ENCODE measurements at places on chromosomes 3 and 15.

GRCh38 chr15:52464478-52464877, 64.2 kb downstream of the MYO5A start:
- no peak for DNase-seq

GRCh38 chr3:51962854-51963530, 4.3 kb downstream of the PCBP4 start:
- no peak for DNase-seq

GRCh38 chr3:180332608-180333007, 269.4 kb upstream of the TTC14 start:
- DNase-seq = no peak

DNA sequence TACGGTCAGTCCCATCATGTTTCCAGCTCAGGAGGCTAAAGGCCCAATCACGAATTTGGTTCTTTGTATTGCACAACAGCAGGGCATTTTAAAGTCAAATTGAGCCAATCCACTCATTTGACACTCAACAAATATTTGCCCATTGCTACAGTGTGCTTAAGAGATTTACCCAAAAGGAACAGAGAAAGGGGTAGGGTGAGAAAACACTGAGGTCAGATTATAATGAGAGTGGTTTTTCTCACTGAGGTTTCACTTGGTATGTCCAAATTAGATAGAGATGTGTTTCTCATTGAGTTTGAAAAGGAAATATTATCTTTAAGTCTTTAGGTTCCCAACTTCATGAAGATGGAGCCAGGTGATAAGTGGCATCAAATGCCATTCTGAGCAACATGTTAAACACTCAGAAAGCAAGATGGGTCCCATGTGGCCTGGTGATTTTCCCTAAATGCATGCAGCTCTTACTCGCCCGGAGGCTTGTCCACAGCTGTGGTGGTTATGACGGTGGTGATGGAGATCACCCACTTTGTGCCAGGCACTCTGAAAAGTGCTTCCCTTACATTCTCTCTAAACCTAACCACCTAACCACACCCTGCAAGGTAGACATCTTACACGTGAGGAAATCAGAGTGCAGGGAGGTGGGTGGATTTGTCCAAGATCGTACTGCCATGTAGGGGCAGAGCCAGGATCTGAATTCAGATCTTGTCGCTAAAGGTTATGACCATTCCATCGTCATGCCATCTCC, 31.2 kb upstream of the USP3 start:
- no peak for DNase-seq

DNA sequence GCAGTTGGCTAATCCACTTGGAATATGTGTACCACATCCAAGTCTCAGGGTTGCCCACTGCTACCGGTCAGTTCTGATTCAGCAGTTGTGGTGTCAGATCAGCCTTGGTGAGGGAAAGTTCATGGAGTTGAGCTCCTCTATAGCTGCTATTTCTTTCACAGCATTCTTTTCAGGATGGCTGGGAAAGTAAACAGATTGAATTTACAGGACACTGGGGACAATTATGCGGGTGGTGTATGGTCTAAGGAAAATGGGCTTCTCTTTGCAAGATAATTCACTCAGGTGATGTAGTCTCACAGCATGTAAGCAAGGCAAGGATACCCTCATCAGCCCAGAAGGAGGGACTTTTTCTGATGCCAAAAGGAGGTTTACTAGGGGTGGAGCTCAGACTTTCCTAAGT, 249.9 kb downstream of the DOCK3 start:
- DNase-seq = no peak

DNA sequence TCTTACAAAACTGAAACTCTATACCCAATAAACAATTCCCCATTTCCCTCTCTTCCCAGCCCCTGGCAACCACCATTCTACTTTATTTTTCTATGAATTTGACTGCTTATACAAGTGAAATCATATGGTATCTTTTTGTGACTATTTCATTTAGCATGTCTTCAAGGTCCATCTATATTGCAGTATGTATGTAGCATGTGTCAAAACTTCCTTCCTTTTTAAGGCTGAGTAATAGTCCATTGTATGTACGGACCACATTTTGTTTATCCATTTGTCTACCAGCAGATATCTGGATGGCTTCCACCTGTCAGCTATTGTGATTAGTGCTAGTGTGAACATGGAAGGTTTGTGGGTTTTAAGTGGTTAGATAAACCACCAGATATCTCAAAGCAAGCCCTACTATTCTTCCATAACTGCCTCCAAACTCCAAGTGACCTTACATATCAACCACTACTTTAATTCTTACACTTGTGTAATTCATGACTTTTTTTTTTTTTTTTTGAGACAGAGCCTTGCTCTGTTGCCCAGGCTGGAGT, 134.7 kb downstream of the TMCC1 start:
- DNase-seq = no peak

DNA sequence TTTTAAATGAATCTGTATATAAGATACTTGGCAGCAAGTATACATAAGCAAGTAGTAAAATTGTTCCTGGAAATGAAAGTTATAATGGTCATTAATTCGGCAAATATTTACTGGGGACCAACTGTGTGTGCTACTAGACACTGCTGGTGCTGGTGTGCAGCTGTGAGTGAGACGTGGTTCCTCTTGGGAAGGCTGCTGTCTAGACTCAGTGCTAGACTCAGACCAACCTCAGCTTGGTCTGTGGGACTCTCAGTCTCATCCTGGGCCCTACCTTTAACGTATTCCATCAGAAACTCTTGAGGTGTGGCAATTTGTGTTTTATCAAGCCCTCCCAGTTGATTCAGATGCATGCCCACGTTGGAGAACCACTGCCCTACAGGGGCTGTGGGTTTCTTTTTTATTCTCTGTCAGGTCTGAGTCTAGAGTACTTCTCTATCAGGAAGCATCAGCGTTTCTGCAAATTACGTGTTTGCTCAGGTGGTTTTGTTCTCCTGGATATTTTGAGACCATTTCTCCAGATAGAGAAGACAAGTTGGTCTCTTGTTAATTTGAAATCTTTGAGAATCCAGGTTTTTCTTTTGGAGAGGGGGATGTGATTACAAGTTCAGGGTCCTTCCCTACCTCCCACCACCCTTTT, 6.8 kb downstream of the TLNRD1 start:
- no peak for DNase-seq

DNA sequence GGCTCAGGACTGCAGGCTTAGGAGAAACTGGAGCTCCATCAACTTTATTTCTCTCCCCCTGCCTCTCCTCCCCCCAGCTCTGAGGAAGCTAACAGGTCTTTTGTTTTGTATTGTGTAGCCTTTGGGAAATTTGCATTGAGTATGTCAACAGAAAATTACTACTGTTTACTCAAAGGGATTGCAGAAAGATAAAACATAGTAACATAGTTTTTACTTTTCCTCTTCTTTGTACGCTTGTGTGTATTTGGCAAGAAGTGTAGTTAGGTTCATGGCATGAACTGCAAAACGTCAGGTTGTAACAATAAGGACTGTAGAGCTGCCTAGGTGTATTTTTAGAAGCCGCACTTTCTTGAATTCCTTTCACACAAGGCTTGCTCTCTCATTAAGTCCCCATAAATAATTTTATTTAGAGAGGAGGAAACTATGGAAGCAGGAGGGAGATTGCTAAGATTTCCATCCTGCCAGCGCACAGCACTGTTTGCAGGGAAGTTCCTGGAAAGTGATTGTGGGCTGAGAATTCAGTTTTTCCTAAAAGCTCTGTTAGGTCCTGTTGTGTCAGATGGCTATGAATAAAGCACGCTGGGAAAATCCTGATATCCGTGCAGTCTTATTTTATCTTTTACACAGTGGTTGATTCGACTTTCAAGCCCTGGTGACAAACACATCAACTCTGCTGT, 21.1 kb upstream of the SATB1 start:
- DNase-seq = no peak

DNA sequence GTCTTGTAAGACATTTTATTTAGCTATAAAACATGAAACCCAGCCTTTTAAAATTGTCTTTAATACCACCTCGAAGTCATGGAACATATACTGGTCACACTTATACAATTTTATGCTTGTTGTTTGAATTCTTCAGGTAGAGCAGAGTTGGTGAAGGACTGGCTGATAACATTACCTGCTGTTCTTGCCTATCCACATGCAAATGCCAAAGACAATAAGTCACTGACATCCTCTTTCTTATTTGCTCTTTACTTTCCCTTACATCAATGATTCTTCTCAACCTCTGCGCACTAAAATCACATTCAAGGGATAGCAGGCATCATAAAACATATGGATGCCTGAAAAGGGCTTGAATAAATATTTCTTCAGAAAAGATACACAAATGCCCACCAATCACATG, 392.5 kb upstream of the ATP11B start:
- no peak for DNase-seq

GRCh38 chr3:14957925-14958324, 10.5 kb downstream of the NR2C2 start:
- DNase-seq = no peak

GRCh38 chr3:178568155-178568731, 32.0 kb downstream of the KCNMB2 start:
- no peak for DNase-seq

DNA sequence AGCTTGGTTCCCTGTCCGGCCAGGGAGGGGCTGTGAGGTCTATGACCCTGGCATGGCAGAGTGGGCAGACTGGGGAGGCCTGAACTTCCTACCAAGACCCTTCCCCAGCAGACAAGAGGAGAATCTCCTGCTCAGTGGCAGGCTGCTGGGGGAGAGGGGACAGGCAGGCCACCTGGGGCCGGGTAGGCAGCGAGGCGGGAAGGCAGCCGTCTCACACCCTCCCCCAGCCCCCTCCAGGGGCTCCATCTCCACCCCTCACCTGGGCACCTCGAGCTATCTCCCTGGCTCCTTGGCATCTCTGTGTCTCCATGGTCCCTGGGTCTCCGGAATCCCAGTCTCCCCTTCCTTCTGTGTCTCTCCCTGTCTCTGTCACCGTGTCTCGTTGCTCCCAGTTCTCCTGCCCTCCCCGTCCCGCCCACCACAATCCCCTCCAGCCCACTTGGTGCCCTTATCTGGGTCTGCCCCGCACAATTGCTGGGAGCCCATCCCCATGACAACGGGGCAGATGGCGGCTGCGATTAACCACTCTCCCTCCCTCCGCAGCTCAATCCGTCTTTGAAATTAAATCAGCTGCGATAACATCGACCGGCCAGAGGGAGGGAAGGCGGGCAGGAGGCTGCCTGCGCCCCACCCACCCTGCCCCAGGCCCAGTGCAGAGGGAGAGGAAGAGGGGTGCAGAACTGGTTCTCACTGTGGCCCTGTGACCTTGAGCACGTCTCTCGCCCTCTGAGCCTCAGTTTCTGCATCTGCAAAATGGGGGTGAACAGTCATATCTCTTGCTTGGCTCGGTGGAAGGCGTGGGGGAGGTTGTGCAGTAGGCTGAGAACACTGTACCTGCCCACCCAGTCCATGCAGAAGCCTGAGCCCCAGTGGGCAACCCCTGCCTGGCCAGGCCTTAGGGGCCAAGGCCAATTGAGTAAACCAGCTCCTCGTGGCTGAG, 9.6 kb downstream of the DNAJB8 start:
- peak; percentile 59 for DNase-seq

- no peak for DNase-seq
Observed at GRCh38 chr3:109772520-109772919, 435.2 kb upstream of the DPPA4 start.

GRCh38 chr15:34802371-34802770, 7.0 kb upstream of the ACTC1 start:
- no peak for DNase-seq

GRCh38 chr15:84599906-84600305, 903 bp upstream of the ZSCAN2 start:
- no peak for DNase-seq

DNA sequence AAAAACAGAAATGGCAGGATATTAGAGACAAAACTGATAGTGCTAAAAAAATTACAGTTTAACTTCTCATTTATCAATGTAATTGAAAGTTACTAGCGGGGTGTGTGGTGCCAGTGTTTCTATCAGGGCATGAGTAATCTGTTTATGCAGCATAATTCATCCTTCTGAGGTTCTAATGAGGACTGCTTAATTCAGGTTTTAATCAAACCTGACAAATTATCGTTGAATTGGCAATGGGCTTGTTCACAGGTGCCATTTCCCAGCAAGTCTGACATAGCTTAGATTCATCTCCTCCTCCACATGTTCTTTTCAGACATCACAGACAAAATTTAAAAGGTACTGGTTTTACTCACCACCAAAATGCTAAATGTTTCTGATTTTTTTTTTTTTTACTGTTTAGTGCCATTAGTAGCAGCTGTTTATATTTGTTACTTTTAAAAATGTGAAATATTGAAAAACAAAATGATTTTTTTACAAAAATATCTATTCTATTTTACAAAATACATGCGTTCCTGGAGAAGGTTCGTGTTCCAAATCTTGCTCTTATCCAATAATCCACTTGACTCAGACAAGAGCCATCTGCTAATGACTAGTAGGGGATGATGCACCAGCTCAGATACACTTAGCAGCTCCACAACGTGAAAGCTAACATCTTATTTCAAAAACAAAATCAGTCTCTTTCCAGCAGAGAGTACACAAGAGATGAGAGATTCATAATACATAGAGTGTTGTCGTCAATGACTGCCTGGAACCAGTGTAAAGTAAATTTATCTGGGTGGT, 447.7 kb upstream of the DPPA4 start:
- no peak for DNase-seq

DNA sequence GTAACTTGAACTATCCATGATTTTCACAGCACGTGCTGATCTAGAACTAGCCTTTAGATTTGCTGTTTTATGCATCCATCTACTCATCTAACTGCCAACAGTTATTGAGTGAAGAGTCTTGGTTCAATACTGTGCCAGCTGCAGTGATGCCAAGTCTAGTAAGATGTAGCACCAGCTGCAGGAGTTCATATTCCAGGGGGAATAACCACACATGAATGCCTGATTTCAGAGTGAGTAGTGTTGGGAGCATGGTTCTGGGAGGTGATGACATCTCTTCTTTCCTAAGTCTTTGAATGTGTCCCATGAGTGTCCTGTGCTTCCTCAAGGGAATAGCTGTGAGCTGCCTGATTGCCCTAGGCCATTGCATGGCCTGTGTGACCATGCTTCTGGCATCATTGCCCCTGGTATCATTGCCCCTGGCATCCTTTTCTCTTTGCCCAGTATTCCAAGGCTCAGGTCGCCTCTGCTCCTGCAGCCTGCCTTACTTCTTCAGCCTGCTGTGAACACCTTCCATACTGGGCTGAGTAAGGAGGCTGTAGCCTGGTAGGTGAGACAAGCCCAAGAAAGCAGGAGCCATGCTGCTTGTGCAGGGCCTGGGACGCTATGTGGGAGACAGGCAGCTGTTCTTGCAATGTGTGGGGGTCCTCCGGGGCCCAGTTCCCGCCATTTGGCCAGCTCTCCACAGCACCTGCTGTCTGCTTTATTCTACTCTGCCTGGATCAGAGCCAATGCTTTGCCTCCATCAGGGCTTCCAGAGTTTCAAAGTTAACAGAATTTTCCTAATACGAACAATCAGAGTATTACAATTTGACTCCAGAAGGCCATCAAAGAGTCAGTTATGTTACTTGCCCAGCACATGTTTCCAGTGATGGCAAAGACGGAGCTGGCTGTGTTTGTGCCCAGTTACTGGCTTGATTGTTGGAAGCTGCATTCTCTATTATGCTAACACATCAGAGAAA, 73.2 kb downstream of the CLSTN2 start:
- DNase-seq = no peak

GRCh38 chr3:57556459-57557084, 498 bp downstream of the PDE12 start:
- DNase-seq = peak; percentile 76

All from kidney (tissue), 22 donors.